ENCODE measurements at places on chromosomes 3 and 15.

DNA sequence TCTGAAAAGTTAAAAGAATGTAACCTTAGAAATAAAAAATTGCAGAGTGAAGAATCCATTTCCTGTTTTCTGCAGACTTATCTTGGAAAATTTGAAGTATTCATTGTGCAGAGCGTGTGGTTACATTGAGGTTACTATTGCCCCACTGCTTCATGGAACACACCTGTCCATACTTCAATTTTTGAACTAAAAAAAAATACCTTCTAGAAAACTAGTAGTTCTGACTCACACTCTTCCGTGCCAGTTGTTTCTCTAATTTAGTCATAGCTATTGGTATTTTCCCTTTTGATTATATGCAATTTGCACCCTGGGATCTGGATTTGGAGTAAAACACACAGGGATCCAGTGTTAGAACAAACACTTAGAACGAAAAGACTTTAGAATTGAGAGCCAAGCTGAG lies 111.8 kb upstream of the LYSMD4 start:
- no peak for DNase-seq

DNA sequence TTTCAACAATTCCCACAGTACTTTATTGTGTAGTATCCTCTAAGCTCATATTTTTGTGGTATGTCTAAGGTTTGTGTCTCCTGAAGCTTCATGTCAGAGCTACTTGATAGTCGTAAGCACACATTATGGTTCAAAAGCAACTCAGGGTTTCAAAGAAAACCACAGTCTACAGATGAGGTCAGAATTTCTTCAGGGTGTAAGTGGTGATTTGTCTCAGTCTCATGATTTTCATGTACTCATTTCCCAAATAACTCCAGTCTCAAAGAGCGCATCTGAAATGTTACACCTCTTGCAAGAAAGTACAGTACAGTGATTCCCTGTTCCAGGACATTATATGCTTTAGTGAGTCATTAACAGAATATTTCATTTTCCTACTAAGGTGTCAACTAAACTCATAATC lies 47.5 kb upstream of the SSR3 start:
- no peak for DNase-seq

GRCh38 chr15:81502439-81502838 lies 128.4 kb upstream of the TMC3 start:
- DNase-seq, result no peak

DNA sequence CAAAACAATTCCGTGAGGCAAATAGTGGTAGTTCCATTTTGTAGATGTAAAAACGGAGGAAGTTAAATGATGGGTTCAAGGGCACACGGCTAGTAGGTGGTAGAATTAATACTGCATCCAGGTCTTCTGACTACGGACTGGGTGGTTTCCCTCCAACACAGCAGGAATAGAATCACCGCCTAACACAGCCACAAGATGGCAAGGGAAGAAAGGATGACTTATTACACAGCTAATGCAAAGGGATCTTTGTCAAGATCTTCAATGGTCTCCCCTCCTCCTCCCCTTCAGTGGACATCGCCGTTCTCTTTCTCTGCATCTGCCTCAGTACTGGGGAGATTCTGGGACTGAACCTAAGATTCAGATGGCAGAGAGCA lies 524 bp upstream of the TOPBP1 start:
- DNase-seq, result no peak

- peak; percentile 48 for DNase-seq
Observed at GRCh38 chr15:40439461-40439959, 1.2 kb upstream of the BAHD1 start.

- DNase-seq, result no peak
Observed at GRCh38 chr15:42603978-42604377, 28.6 kb downstream of the STARD9 start.

DNA sequence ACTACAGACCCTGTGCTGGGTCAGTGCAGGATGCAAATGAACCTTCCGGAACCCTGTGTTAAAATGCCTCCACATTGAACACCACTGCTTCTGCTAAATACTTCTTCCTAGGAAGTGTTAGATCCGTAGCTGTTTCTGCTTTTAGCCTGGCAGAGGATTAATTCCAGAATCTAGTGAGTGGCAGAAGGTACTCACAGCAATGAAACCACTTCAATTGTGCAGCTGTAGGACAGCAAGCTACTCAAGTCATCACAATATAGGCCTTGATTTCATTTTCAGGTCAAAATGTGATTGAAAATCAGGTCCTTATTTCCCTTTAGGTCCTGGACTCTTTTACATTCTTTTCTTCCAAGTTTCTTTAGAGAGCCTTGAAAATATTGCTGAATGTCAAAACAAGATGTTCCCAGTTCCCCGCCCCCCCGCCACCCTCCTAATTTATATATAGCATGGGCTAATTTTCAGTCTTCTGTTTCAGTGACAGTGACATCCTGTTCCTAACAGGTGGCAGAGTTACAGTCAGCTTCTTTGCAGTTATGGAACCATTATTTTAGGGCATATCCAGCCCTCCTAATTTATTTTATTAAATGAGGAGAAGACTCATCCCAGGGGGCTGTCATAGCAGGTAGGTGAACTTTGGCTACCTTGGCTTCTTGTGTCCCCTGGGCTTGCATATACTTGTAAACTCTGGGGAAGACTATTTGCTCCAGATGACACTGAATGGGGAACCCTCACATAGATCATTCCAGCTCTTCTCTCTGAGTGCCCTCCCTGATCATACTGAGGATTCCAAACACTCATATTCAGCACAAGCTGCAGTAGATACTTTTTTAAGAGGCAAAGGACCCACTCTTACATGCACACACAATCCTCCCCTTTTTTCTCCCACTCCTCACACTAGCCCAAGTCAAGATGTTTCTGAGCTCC lies 28.0 kb upstream of the ARNT2 start:
- DNase-seq, result no peak

DNA sequence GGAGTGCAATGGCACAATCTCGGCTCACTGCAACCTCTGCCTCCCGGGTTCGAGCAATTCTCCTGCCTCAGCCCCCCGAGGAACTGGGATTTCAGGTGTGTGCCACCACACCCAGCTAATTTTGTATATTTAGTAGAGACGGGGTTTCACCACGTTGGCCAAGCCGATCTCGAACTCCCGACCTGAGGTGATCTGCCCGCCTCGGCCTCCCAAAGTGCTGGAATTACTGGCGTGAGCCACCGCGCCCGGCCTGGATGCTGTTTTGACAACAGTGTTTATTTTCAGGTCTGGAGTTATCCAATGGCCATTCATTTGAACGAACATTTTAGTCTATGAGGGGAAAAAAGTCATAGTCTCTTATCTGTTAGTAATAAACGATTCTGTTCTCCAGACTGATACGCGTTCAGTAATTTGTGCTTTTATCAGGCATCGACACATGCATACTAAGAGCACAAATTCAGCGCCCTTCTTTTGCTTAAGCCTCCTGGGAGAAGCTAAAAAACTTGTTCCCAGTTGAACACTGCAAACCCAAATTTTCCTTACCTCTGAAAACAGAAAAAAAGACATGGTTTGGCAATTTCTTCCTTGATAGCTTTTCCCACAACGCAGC lies 1.3 kb downstream of the B3GALNT1 start:
- no peak for DNase-seq

DNA sequence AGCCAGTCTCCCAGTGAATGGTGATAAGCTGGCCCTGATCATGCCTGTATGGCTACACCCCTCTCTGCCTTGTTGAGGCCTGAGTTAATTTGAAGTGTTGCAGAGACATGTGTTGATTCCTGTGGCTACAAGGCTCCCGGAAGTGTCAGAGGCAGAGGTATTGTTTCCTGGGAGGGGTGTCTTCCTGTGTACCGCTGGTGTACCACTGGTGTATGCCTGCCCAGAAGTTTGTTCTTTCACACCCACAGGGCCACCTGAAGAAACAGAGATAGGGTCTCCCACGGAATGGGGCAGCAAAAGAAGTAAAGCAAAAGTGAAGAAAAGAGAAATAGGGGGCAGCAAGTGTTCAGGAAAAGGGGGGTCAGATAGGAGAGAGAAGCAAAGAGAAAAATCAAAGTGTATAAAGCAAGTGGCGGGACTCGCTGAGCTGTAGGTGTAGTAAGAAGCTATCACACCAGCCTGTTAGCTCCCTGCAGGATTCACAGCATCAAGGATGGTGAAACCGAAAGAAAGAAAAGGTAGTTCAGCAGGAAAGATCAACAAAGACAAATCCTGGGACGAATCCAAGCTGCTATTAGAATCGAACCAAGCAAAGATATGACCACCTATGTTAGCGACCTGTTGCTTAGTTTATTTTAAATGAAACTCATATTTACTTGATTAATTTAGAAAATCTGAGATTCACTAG lies 36.6 kb upstream of the CD47 start:
- peak; percentile 73 for DNase-seq

DNA sequence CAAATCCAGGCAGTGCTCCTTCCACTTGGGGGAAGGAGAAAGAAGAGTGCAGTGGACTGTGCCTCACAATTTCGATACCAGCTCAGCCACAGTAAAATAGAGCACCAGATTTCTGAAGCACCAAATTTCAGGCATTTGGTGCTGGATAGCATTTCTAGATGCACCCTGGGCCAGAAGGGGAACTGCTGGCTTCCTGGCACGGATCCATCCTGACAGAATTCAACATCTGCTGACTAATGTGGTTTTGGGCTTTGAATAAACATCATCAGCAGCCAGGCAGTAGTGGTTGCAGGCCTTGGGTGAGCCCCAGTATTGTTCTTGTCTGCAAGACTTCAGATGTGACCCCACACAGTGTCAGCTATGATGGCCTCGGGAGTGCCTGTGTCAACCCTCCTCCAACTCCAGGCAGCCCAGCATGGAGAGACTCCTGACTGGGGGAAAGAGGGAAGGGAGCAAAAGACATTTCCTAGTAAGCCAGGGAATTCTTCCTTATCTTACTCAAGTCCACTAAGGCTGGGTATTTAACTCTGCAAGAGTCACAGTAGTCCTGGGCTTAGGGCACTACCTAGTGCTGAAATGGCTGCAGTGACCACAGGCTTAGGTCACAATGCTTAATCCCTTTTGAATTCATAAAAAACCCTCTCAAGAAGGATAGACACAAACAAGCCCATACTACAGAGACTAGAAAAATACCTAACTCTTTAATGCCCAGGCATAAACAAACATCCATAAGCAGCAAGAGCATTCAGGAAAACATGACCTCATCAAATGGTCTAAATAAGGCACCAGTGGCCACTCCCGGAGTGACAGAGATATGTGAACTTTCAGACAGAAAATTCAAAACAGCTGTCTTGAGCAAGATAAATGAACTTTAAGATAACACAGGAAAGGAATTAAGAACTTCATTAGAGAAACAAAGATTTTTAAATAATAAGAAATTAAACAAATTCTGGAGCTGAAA lies 74.7 kb downstream of the SPATA16 start:
- DNase-seq, result no peak

DNA sequence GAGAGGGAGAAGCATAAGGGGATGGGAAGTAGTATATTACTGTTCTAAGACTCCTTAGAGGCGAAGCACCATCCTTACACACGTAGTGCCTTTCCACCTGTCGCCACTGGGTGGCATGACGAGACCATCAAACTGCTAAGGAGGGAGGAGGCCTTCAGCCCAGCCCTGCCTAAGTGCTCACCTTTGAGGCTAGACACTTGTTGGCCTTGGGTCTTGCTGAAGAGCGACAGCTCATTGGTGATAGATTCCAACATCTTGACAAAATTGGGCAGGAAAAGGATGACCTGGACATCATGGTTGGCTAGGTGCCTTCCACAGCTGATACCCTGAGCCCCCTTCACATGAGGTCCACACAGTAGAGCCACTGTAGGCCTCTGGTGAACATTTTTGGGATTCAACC lies 19.6 kb downstream of the CLK3 start:
- peak; percentile 77 for DNase-seq

DNA sequence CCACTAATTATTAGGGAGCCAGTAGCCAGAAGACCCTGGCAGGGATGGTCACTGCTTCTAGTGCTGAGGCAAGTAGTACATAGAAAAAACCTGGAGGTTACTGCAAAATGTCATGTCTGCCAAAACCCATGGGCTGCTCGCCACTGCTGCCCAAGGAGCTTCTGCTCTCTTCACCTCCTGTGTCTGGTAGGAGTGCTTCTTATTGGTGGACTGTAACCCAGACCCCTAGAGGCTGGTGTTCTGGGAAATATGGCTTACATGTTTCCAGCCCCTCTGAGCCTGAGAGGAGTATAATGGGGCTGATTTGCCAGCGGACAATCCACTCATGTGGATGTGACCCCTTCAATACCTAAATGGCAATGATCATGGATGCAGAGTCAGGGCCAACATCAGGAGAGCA lies 286.4 kb downstream of the EPHB1 start:
- DNase-seq, result no peak

DNA sequence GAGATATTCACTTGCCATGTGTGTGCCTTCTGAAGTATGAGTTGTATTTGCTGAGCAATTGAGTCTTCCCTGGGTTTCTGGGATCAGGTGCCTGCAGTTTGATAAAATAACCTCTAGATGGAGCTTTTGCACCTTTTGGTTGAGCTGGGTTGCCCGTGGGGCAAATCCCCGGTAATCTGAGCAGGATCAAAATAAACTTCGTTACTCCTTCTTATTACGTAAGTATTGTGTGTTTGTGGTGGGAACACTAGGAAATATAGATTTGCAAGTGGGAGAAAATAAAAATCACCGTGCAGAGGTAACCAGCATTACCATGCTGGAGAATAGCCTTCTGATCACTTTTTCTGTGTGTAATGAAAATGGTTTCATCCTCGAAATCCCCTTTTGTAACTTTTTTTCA lies 277.4 kb upstream of the NR2E3 start:
- DNase-seq, result no peak

DNA sequence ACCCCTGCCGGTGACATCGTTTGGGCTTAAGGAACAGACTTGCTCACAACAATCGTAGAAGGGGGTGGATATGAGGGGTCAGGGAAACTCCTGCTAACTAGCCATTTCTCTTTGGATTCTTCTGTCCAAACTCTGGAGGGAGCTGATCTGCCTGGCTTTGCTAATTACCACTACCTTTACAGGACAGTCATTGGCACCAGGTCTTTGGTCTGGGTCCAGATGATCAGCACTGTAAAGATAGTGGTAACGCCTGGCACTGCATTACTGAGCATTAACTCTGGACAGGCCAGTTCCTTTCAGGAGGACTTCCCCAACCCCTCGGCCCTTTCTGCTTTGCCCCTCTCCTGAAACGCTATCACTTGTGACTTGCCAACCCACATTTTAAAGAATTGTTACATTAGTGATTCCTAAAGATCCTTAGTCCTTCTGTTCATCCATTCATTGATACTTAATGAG lies 788 bp downstream of the UQCC5 start:
- no peak for DNase-seq
